ENCODE measurements at places on chromosomes 2 and 18.
A peak's percentile ranks its signal among the peaks of the same experiment; 100 is the strongest.

DNA sequence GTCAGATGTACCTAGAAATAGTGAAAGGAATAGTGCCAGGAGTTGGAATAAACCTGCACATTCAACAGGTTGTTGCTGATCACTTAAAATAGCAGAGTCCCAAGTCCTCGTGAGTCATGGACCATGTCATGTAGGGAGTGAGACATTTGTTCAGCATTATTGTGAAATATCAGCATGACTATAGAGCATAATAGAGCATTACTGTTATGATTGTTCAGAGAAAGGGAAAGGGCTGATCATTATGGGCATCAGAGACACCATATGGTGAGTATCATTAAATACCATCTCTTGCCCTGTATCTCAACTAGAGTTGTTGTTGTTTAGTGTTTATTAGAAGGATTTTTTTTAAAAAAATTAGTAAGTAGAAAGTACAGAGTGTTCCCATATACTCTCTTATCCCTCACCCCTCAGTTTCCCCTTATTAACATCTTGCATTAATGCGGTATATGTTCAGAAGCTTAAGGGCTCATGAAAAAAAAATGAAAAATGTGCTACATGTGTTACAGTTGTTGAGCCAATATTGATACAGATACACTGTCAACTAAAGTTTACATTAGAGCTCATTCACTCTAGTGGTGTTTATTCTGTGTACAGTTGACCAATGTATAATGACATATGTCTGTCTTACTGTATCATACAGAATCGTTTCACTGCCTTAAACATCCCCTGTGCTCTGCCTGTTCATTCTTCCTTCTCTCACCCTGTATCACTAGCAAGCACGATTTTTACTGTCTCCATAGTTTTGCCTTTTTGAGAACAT, 5.7 kb downstream of the ELAC1 start:
- peak; percentile 16 for DNase-seq

DNA sequence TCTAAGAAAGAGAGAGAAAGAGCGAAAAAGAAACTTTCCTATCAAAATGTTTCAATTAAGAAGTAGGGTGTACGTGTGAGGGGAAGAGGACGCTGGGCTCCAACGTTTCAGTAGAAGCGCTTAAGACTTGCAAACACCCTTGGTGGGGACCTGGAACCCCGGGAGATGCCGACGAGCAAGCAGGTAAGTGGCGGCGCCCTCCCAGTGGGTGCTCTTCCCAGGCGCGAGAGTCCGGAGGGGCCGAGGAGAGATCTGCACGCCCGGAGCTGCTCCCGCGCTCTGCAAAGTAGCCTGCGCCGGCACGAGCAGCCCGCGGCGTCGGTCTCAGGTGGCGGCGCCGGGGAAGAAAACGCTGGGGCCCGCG, 678 bp upstream of the OTX1 start:
- no peak for DNase-seq

DNA sequence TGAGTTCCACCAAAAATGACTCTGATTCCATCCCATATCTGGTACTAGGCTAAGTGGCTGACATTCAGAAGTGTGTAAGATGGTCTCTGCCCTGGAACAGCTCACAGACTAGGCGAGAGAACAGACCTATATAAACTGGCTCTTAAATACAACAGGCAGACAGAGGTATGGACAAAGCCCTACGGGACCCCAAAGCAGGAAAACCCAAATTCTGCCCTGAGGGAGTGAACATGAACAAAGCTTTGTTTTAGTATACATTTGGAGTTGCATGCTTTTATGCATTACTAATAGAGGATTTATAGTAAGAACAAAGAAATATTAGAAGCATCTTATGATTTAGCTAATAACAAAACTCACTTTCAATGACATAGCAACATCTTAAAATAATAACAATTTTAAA, 25.1 kb downstream of the GDF7 start:
- DNase-seq, result no peak

DNA sequence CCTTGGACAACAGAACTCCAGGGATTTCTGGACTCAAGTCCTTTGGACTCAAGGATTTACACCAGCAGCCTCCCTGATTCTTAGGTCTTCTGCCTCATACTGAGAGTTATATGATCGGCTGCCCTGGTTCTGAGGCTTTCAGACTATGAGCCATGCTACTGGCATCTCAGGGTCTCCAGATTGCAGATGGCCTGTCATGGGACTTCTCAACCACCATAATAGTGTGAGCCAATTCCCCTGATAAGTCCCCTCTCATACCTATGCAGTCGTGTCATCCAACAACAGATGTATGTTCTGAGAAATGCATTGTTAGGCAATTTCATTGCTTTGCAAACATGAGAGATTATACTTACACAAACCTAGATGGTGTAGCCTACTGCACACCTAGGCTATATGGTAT, 61.4 kb upstream of the MSTN start:
- no peak for DNase-seq

DNA sequence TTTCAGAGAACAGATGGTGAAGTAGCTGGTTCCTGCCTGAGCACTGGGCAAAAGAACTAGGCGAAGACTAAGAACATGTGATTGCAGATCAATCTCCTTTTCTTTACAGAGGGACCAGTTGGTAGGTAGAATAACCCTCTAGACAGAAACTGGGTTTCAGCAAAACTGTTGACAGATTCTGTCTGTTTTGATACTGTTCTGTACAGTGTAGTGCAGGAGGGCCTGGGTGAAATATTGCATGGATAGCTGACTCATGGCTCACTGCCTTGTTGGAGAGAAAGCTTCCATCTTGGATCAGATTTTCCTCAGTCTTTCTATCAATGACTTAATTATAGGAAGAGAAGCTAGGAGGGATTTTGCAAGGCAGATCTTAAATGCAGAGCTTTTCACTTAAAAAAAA, 95.8 kb downstream of the ZNF532 start:
- no peak for DNase-seq

- no peak for DNase-seq
Observed at GRCh38 chr2:85230679-85231467, 96.9 kb downstream of the TGOLN2 start.

DNA sequence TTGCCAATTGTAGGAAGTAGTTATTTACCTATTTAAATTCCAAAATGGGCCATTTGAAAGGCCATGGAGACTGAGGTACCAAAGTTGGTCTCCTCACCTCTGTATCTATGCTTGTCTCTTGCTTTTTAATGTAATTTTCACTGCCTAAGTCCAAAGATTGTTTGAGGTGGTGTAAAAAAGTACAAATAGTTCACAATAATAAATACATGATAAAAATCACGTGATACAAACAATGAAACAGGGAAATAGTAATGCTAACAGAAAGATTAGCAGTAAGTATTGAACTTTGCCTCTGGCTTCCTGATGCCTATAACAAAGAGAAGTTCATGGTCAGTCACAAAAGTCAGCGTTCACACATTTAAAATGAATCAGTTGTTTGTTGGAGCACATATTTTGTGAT, 67.6 kb downstream of the CNTNAP5 start:
- DNase-seq, result no peak

DNA sequence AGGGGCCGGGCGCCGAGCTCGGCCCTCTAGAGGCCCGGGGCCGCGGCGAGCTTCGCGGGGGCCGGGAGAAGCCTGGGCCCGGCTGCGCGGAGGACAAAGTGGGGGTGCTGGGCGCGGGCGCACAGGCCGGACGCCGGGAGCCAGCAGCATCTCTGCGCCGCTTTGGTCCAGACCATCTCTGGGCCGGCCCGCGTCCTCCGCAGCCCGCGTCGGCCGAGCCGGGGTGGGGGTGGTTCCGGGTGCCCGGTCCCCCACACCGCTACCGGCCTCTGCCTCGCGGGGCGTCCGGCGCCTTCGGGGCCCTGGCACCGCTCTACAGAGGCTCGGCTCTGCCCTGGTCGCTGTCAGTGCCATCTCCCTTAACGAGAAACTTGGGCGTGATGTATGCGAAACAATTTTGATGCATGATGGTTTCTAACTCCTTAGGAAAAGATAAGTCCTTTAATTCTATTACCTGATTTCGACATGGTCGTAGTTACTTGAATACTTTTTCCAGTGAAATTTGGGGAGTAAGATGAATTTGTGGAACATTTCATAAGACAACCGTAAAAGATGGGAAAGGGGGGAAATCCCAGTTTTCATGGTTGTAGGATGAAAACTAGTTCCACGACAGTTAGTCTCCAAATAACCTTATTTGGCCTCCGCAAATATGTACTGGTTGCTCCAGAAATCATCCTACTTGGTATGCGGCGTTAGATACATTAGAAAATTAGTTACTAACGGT, 562 bp downstream of the TWSG1 start:
- peak; percentile 56 for DNase-seq

- DNase-seq, result no peak
Observed at GRCh38 chr2:80303909-80304837, at the start of gene LRRTM1. Gene LRRTM1, minus strand, starts transcription at chr2:80304752. Its CDS starts 933 bp downstream, at chr2:80303819.

- no peak for DNase-seq
Observed at GRCh38 chr2:227536445-227536844, 62.2 kb upstream of the SCYGR2 start.

DNA sequence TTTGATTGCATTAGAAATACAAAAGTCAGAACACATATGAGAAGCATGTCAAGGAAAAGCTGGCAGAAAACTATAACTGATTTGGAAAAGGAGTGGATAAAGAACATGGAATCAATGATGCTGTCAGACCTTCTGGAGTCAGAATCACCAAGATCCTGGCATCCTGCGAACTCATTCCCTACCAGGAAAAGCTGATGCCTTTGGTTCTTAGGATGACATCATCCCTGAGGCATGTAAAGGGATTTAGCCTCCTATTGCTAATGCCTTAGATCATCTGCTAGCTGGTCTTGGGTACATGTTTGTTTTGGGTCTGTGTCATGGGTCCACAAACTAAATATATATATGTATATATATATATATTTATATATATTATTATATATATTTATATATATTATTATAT, 680.7 kb downstream of the EPHA4 start:
- no peak for DNase-seq

DNA sequence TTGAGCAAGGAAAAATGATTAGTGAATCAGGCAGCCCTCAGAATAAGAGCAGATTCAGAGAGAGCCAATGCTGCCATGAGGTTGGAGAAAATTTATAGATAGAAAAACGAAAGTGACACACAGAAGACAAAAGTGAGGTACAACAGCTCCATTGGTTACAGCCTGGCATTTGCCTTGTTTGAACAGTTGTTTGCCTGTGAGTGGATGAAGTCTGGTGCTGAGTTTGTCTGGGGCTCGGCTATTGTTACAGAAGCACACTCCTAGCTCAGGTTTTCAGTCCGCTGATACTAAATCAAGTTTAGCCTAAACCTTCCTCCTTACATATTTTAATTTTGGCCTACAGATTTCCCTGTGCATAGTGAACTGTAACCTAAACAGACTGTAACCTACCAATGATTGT, 387.8 kb upstream of the RAB12 start:
- no peak for DNase-seq

- no peak for DNase-seq
Observed at GRCh38 chr2:69811018-69811417, 18.4 kb upstream of the GMCL1 start.

DNA sequence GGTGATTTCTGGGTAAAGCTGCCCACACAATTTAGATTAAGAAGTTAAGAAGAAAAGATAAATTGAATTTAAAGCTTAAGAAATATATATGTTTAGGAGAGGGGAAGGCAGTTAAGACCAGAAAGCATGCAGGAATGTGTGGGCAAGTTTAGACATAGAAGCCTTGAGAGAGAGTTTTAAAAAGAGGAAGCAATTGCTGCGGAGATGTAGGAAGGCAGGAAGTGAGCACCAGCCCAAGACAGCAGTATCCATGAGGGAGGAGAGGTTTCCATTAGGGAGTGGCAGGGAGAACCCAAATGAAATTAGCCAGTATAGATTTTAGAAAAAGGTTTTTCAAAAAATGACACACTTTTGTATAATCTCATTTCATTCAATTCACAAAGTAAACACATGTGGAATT, 24.3 kb downstream of the DSC2 start:
- no peak for DNase-seq

DNA sequence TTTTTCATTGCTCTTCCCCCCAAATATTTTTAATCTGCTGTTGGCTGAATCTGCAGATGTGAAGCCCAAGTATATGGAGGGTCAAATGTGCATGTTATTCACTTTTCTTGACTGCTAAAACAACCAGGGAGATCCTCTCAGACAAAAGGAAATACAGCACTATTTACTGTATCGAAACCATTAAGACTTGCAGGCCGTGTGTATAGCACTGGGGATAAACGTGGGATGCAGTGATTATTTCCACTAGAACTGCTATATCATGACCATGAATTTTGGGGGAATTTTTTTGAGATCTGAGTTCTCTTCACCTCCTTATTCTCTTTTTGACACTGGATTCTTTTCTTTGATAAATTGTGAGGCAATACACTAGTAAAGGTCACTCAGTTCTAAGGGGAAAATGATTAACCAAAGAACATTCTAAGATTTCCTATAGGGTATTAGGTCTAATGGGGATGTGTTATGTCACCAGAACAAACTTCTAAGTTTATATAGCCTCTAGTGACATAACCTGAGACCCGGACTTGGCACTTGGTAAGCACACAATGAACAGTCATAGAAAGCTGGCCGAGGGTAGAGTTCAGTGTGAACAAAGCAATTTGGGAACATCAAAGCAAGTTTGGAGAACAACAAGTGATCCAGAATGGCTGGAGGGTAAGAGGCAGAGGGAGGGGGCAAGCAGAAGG, 14.9 kb upstream of the UGT1A1 start:
- DNase-seq, result no peak

DNA sequence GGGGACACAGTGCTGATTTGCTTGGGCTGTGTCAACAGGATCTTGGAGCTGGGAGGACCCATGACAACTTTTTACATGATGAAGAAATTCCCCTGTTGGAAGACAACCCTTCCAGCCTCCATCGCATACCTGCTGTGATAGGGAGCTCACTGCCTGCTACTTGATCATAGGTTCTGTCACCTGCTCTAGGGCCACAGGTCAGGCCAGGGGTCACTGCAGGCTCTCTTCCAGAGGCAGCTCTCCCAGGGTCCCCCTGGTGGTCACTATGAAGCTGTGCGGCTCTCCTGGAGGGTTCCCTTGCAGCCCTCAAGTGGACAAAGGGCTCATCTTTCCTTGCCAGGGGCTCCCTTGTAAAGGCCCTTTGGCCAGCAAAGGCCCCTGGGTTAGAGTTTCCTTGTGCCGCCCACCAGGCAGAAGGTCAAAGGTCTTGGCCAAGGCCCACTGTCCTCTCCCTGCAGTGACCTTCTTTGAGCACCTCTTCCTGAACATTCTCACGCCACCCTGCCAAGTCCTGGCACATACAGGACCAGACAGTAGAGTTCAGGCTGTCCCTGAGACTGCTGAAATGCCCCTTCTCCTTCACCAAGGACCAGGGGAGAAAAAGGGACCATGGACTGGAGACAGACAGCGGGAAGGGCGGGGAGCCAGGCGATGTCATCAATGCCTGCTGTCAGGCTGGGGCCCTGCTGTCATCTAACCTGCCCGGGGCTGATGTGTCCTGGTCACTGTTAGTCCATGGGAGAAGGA, 345.1 kb downstream of the DYSF start:
- no peak for DNase-seq

DNA sequence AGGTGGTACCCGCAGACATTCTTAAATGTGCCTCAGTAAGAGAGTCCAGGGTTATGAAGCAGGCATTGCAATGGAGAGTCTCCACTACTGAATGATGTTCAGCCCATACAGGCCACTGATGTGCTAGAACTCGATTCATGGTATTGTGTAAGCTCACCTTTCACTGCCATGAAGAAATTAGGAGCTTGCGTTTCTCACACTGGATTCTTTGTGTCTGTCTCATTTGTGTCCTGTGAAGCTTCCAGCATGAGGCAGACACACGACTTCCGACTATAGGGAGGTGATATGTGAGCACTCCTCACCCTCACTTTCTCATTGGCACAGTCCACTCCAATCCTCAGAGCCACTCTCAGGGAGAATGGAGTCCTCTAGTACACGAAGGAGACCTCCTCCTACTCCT, 677.4 kb upstream of the RAB6C start:
- no peak for DNase-seq
